ENCODE measurements at places on chromosomes 1 and 21.

GRCh38 chr1:210695026-210695425 is 366.3 kb downstream of the HHAT start:
- H3K27me3 ChIP-seq: no peaks in the 10 kb centered on the region
- no peaks in the 10 kb centered on the region for H3K36me3 ChIP-seq
- no peak for DNase-seq
- peaks cover 8% of the 10 kb centered on the region for H3K4me1 ChIP-seq

DNA sequence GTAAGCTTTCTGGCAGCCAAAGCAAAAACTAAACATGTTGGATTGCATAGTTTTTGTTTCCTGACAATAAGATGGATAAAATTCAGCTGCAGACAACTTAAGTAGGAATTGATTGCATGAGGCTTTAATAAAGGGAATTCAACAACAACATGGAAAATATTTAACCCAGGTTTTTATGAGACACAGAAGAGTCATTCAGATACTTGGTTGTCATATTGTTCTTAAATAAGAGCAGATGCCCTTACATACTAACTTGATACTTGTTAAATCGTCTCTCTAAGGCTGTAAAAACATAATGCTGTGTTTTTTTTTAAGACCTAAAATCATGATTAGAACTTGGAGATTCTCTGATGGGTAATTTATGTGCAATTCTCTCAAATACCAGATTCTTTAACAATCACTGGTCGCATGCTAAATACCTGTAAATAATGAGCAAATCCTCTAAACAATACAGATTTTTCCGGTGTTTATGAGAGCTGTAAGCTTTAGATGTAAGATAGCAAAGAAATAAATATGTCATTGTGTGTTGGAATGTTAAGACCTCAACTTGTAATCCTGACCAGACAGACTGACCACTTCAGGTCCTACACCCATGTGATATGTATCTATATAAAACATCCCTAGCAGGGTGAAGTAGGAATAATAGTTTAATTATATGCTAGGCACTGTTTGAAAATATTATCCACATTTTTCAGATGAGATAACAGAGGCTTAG is 37.8 kb upstream of the CD34 start:
- H3K27ac ChIP-seq: no peak overlapping the region
- no peak for DNase-seq
- H3K4me1 ChIP-seq: no peaks in the 10 kb centered on the region
- H3K4me3 ChIP-seq: no peak overlapping the region
- H3K27me3 ChIP-seq: no peaks in the 10 kb centered on the region

DNA sequence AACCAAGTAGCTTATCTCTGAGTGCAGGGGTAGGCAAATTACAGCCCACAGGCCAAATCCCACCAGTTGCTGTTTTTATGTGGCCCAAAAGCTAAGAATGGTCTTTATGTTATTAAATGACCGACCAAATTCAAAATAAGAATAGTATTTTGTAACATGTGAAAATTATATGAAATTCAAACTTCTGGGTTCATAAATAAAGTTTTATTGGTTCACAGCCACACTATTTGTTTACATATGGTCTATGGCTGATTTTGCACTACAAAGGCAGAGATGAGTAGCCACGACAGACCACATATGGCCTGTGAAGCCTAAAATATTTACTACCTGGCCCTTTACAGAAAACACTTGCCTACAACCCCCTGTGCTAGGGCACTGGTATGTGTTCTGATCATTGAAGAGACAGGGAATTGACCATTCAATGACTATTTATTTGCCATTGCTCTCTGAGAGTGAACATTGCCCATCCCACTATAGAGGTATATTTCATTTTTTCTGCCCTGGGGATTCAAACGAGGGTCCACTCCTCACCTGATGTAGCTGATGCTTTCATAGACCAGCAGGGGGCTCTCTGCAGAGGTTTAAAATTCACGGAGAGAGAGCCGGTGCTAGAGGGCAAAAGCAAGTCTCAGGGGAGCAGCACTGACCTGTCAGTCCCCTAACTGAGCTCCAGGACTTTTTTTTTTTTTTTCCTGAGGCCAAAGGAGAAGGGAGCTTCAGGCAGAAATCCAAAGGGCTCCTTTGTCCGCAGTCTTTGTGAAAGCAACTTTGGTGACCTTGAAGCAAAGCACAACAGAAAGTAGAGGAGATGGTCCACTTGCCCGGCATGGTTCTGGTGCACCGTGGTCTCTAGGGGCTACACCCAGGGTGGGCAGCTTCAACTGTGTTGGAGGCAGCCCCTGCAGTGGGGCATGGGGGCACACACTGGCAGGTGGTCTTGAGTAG is 7.3 kb upstream of the GNL2 start:
- H3K36me3 ChIP-seq: no peaks in the 10 kb centered on the region
- no peak overlapping the region for H3K27ac ChIP-seq
- H3K4me3 ChIP-seq: no peak overlapping the region
- no peaks in the 10 kb centered on the region for H3K4me1 ChIP-seq
- DNase-seq: no peak

DNA sequence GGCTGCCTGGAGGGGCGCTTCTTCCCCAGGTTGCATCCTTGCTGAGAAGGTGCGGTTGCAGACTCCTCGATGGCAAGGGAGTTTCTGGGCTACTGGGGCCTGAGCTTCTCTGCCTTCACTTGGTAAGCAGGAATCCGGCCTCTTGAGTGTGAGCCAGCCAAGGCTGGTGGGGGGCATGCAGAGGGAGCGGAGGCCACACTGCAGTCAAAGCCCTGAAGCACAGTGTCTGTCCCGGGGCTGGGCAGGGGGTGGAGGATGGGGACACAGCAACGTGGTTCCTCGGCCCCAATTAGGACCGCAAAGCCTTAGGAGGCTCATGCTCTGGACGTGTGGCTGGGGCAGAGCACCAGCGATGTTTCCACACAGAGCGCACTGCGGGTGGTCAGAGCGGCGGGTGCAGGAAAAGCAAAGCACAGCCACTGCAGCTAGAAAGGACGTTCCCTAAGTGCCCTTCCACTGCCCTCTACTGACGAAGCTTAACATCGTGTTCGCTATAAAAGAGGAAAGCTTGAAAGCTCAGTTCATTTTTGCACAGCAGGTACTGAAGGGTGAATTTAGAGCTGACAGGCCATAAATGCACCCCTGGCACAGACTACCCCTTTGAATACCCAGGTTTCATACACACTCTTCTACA is 60.7 kb upstream of the COG2 start:
- no peak for DNase-seq
- no peak overlapping the region for H3K27ac ChIP-seq
- H3K36me3 ChIP-seq: no peaks in the 10 kb centered on the region
- no peaks in the 10 kb centered on the region for H3K27me3 ChIP-seq
- H3K4me1 ChIP-seq: no peaks in the 10 kb centered on the region
- no peak overlapping the region for H3K4me3 ChIP-seq

GRCh38 chr1:79089946-79090345 is 83.4 kb upstream of the ADGRL4 start:
- no peak overlapping the region for H3K4me3 ChIP-seq
- H3K36me3 ChIP-seq: no peaks in the 10 kb centered on the region

GRCh38 chr1:19384113-19384512 is 72.0 kb downstream of the SLC66A1 start:
- peaks cover 55% of the 10 kb centered on the region for H3K36me3 ChIP-seq
- no peak overlapping the region for H3K27ac ChIP-seq
- H3K4me1 ChIP-seq: peaks cover 10% of the 10 kb centered on the region
- no peaks in the 10 kb centered on the region for H3K27me3 ChIP-seq
- no peak overlapping the region for H3K4me3 ChIP-seq

DNA sequence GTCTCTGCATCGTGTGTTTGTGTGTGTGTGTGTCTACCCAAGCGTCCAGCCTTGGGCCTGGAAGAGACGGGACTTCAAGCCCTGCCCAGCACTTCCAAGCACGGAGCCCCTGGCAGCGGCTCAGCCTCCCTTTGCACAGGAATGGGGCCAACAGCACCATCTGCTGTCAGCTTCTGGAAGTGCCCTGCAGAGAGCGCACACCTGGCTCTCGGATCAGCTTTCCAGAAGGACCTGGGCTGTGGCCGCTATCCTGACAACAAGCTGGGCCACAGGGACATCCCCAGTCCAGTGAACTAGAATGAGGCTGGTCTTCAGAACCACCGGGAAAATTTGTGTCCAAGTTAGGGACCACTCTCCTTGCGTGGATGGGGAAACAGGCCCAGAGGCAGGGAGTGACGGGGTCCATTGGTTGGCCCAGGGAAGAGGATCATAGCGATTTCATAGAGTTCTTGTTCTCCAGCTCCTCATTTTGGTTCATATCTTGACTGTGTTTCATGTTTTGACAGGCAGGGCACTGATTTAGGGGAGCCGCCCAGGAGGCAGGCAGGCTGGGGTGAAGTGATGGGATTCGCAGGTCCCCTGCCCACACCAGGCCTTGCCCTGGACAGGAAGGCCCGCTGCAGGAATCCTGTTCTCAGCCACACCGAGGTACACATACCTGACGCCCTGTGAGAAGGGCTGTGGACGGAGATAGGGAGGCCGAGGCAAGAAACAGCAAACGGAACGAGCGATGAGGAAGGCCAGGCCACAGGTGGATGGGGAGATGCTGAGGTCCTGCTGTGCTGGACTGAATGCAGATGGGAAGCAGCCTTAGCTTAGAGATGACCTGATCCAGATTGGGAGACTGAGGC is 38.4 kb downstream of the TAS1R2 start:
- peaks cover 40% of the 10 kb centered on the region for H3K27me3 ChIP-seq
- H3K36me3 ChIP-seq: no peaks in the 10 kb centered on the region
- H3K27ac ChIP-seq: no peak overlapping the region
- H3K4me3 ChIP-seq: no peak overlapping the region

DNA sequence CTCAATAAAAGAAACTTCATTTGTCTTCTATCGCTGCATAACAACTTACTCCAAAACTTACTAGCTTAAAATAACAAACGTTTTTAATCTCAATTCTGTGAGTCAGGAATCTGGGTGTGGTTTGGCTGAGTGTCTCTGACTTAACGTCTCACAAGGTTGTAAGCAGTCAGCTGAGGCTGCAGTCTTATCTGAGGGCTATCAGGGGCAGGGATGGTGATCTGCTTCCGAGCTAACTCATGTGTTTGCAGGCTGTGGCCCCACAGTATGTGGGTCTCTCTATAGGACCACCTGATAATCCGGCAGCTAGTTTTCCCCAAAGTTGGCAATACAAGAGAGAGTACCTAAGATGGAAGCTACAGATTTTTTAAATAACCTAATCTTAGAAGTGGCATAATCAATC is 234.2 kb upstream of the FGGY start:
- no peak overlapping the region for H3K4me3 ChIP-seq
- H3K4me1 ChIP-seq: peaks cover 5% of the 10 kb centered on the region
- H3K27me3 ChIP-seq: no peaks in the 10 kb centered on the region
- DNase-seq: no peak

- H3K27ac ChIP-seq: no peak overlapping the region
- H3K4me1 ChIP-seq: no peaks in the 10 kb centered on the region
- no peaks in the 10 kb centered on the region for H3K36me3 ChIP-seq
- no peak overlapping the region for H3K4me3 ChIP-seq
- no peaks in the 10 kb centered on the region for H3K27me3 ChIP-seq
These were observed 60.7 kb upstream of the MROH9 start for GRCh38 chr1:170874671-170875070.

DNA sequence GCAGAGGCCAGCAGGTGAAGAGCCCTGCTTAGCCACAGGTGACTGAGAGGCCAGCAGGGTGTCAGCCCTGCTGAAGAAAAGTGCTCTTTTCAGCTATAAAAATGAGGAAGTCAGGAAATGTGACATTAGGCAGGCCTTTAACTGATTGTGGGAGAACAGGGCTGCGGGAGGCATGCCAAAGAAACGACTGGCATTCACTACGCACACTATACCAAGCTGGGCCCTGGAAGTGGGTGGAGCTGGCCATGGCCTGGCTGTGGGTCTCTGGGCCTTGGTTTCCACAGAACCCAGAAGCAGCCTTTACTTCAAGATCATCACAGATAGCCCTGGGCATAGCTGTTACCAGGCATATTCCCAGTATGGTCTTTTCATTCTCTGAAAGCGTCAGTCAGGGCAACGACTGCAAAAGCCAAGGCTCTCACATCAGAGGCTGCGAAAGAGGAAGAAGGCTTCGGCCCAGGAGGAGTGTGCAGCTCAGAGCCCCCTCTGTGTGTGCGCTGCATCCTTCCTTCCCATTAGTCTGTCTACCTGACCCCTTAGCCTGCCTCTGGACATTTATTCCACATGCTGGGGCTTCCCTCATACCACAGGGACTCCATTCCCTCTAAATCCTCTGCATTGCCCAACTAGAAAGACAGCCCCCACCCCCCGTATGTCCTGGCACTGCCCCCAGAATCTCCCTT is 14.3 kb downstream of the SLC2A1 start:
- peaks cover 16% of the 10 kb centered on the region for H3K36me3 ChIP-seq
- H3K27me3 ChIP-seq: no peaks in the 10 kb centered on the region
- no peak for DNase-seq
- H3K27ac ChIP-seq: peak overlapping the region; percentile 82
- H3K4me3 ChIP-seq: no peak overlapping the region

- no peak overlapping the region for H3K27ac ChIP-seq
- no peak for DNase-seq
- H3K27me3 ChIP-seq: no peaks in the 10 kb centered on the region
These were observed 134.4 kb downstream of the OMA1 start for GRCh38 chr1:58412071-58412580.

GRCh38 chr1:230681599-230681998 is 32.3 kb downstream of the AGT start:
- H3K4me3 ChIP-seq: no peak overlapping the region
- H3K27ac ChIP-seq: no peak overlapping the region
- DNase-seq: no peak
- H3K36me3 ChIP-seq: peaks cover 72% of the 10 kb centered on the region
